CD4-positive, alpha-beta T cell treated with Interleukin-1 beta for 1 hour (primary cell): ENCODE measurements at places on chromosomes 2 and 18.
A peak's percentile ranks its signal among the peaks of the same experiment; 100 is the strongest.

DNA sequence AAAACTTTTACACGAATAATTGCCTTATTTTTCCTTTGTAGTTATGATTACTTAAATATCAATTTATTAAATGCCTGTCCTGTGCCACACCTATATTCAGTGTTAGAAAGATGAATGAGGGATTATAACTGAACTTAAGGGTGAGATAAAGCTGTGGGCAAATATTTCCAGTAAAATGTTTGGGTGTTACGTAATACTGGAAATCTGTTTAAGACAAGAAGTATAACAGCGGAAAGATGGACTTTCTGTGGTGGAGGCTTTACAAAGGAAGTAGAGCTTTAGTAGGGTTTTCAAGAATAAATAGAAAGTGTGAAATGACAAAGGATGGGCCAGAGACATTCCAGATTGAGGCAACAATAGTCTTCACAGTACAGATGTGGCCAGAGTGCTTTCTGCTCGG is 927.0 kb downstream of the DPP10 start:
- DNase-seq, result no peak

DNA sequence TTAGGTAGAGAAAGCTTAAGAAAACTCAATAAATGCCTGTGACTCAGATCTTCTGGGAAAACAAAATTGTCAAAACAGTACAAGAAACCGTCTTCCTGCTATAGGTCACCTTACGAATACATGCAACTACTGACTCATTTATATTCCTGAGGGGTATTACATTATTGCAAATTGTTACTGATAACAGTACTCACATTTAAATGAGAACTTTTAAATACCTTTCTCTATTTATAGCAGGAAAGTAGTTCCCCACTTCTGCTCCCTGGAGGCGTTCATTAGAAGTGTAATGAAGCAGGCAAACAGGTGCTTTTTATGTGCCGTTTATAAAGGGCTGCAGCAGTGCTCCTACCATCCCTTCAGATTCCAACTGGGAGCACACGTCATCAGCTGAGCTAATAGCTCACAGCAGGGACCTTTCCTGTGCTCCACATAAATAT is 65.1 kb upstream of the RPRM start:
- DNase-seq, result no peak

- DNase-seq, result no peak
Observed at GRCh38 chr2:220555961-220556630, 928.7 kb downstream of the SLC4A3 start.

DNA sequence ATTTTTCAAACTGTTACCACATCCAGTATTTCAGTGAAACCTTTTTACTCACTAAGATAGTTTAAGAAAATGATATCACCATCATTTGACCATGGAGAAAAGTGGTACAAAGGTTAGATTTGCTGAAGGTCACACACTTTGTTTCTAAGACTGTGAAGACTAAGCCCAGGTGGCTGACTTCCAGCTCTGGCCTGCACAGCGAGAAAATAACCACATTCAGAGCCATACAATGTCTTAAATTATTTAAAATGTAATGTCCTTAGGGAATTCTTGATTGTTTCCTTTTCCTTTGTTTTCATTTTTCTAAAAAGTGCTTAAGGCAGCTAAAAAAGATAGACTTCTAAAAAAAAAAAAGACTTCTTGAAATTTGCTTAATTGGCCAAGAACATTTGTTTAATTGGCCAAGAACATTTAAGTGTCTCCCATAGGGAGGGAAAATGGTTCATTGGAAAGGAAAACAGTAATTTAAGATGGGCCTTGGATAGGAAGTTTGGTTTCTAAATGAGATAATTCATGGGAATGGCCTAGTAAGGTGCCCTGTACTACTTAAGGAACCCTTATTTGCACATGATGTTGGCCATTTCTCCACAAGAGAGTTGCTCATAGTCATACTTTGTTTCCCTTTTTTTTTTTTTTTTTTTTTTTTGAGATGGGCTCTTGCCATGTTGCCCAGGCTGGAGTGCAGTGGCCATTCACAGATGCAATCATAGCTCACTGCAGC is 45.2 kb downstream of the CYP1B1 start:
- DNase-seq, result no peak

GRCh38 chr18:75574187-75574586 is 146.7 kb upstream of the SMIM21 start:
- DNase-seq, result no peak

GRCh38 chr2:239807568-239807967 is 217.6 kb downstream of the NDUFA10 start:
- no peak for DNase-seq

GRCh38 chr2:200586644-200586975 is 796 bp downstream of the AOX1 start:
- DNase-seq, result no peak

- no peak for DNase-seq
Observed at GRCh38 chr18:65822826-65823225, 72.0 kb downstream of the CDH7 start.

GRCh38 chr2:207791579-207792243 is 22.0 kb upstream of the FZD5 start:
- no peak for DNase-seq

GRCh38 chr2:46800625-46801349 is 114.8 kb downstream of the MCFD2 start:
- no peak for DNase-seq

GRCh38 chr2:177164131-177164530 is 48.5 kb upstream of the HNRNPA3 start:
- DNase-seq, result no peak

- no peak for DNase-seq
Observed at GRCh38 chr2:124315221-124315880, 290.3 kb downstream of the CNTNAP5 start.

- no peak for DNase-seq
Observed at GRCh38 chr2:9002637-9003365, 683 bp downstream of the MBOAT2 start.

- DNase-seq, result no peak
Observed at GRCh38 chr2:203059567-203060240, 45.0 kb downstream of the NBEAL1 start.

- no peak for DNase-seq
Observed at GRCh38 chr2:102420290-102420689, 2.7 kb upstream of the IL18RAP start.

DNA sequence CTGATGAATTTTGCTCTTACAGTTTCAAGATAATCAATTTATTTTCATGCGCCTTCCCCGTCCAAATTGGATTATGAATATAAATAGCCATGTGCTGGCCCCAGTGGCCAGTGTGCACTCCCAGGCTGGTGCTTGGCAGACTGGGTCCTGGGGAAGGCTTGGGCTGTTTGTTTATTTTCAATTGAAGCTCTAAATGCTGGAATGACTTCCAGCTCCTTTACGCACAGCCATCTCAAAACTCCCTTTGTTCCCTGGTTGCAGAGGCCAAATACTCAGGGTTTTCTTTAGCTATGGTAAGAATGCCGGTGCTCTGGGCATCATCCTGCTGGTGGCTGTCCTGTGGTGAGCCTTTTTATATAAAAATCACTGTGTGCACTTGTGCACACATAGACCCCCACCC is 131.5 kb downstream of the PRKCE start:
- no peak for DNase-seq

GRCh38 chr2:109134741-109135358 is 5.8 kb downstream of the SH3RF3 start:
- DNase-seq, result no peak

- DNase-seq, result no peak
Observed at GRCh38 chr2:230343747-230344146, 16.8 kb downstream of the SP140L start.

- DNase-seq, result no peak
Observed at GRCh38 chr2:234411793-234412192, 85.1 kb downstream of the ARL4C start.

DNA sequence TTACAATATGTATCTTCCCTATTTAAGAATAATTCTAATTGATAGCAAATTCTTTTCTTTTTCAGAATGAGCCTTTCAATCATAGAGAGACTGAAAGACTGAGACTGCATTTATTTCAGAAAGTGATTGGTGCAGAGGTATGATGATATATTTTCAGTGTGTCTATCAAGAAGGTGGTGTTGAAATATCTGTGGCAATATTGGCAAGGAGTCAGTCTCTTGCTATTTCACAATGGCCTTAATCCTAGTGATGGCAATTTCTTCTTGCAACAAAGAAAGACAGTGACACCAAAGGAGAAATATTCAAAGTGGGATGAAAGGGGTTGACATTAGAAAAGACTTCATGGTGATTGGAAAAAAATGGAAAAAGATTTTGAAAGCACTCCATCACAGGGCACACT is 21.7 kb upstream of the ZBTB14 start:
- no peak for DNase-seq

GRCh38 chr18:77063260-77063659 is 69.3 kb downstream of the MBP start:
- peak; percentile 77 for DNase-seq

- no peak for DNase-seq
Observed at GRCh38 chr2:9434489-9434888, 11.0 kb downstream of the CPSF3 start.

GRCh38 chr2:40654346-40654745 is 202.5 kb upstream of the SLC8A1 start:
- no peak for DNase-seq

- DNase-seq, result no peak
Observed at GRCh38 chr2:148969659-148970061, 68.8 kb upstream of the LYPD6B start.

GRCh38 chr18:9334973-9335696 is 562 bp downstream of the TWSG1 start:
- DNase-seq, result peak; percentile 41

DNA sequence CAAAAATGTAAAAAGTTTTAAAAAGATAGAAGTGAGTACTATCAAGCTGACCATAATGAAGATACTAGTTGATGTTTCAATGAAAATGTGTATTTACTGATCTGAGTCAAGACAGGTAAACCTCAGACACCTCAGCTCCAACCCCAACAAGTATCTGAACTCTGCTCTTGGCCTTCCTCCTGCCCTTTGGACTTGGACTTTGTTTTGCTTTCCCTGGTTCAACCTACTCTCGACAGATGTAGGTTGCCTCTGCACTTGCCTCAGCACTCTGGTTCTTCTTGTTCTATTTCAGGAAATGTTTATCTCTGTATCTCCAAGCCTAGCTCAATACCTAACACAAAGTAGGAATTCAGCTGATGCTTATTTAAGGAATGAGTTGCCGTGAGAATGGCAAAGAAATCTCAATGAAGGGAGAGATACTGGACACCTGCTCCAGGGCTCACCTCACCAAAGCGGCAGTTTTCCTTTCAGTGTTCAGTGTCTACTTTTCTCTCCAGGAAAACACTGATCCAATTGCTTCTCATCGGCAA is 248.8 kb upstream of the CTAGE1 start:
- DNase-seq, result no peak

GRCh38 chr2:101372792-101373191 is 14.5 kb downstream of the CREG2 start:
- no peak for DNase-seq

- DNase-seq, result no peak
Observed at GRCh38 chr2:232322560-232323327, 55.8 kb upstream of the ALPP start.

- no peak for DNase-seq
Observed at GRCh38 chr2:98156304-98156703, 69.3 kb downstream of the VWA3B start.

DNA sequence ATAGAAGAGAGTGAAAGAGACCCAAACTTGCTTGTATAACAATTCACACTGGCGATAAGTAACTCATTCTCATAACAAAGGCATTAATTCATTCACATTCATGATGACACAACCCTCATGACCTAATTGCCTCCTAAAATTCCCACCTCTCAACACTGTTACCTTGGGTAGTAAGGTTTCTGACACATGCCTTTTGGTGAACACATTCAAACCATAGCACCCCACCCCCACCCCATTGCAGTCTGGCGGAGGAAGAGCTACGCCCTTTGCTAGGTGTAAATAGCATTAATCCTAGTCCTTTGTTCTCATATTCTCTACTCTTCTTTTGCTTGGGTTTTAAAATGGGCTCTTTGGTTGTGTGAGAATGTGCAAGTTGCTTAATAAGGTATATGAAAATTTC is 361.5 kb downstream of the DSEL start:
- no peak for DNase-seq

DNA sequence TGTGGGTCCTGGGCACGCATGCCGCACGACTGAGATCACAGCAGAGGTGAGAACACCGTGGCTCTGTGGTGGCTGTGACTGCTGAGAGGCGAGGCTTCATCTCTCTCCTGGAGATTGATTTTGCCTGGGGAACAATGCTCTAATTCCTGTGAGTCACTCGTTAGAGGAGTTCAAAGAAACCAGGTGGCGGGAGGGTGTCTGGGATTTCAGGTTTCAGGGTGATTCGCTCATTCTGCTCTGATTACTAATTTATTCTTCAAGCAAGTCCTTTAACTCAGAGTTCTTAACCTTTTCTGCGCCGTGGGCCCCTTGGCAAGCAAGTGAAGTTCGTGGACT is 56.3 kb downstream of the GLI2 start:
- DNase-seq, result no peak

DNA sequence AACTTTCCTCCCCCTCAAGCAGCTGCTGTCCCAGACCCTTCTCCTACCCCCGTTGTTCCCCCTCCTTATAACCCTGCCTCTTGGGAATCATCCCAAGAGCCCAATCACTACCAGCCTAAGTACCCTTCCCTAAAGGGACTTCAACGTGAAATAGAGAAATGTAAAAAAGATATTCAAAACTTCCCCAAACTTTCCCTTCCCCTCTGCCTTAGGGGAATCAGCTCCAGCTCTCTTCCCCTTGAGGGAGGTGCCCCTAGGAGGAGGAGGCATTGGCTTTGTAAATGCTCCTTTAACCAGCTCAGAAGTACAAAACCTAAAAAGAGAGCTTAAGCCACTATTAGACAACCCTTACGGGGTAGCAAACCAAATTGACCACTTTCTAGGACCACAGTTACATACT is 10.6 kb upstream of the SAP130 start:
- DNase-seq, result no peak

DNA sequence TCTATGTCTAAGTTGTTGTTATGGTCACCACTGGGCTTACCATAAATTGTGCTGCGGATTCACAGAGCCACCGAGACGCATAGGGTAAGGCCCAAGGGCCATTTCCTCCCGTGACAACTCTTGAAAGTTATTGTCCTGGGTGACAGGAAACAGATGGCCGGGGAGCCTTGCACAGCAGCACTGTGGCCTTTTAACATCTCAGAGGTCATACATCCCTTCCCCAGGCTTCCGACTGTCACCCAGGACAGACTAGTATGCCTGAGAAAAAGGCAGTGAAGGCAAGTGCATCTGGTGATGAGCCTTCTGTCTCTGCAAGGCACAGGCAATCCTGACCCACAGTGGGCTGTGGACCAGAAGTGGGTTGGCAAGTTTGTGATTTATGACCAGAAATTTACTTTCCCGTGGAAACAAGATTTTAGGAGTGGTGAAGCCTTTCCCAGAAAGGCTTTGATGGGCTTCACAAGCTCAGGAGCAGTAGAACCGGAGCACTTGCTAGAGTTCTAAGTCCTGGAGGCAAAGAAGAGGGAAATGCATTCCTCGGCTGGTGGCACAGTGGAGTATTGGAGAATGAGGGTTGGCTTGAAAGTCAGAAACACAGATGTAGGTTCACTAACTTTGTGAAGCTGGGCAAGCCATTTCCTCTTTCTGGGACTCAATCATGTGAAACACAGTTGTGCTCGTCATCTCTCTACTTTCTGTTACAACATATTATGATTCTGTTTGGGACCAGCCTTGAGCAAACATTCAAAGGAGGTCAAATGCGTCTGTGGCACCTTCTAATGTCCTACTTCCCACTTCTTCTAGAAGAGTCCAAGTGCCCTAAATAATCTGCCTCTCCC is 2.0 kb upstream of the CAPN14 start:
- peak; percentile 53 for DNase-seq

GRCh38 chr2:3462493-3463104 is 56.7 kb downstream of the ADI1 start:
- DNase-seq, result no peak
